ENCODE measurements at places on chromosomes 4 and X. TPM values are rescaled to one million over a fixed set of nuclear protein-coding genes. Genes with fewer than 3 reads are reported as not detected.

The PABPC1L2B gene
- total RNA-seq = not detected

The AIFM1 gene
- 99.9 TPM for total RNA-seq

The BEX2 gene
- total RNA-seq = 8.4 TPM

The H2BW2 gene
- not detected for total RNA-seq

The GABRG1 gene
- total RNA-seq = not detected

The GYPE gene
- total RNA-seq = 0.74 TPM

The SSX3 gene
- not detected for total RNA-seq

The CYLC1 gene
- not detected for total RNA-seq

The QRFPR gene
- total RNA-seq = 0.32 TPM

The DDIT4L gene
- 8.5 TPM for total RNA-seq

The TLR2 gene
- 11.5 TPM for total RNA-seq

DNA sequence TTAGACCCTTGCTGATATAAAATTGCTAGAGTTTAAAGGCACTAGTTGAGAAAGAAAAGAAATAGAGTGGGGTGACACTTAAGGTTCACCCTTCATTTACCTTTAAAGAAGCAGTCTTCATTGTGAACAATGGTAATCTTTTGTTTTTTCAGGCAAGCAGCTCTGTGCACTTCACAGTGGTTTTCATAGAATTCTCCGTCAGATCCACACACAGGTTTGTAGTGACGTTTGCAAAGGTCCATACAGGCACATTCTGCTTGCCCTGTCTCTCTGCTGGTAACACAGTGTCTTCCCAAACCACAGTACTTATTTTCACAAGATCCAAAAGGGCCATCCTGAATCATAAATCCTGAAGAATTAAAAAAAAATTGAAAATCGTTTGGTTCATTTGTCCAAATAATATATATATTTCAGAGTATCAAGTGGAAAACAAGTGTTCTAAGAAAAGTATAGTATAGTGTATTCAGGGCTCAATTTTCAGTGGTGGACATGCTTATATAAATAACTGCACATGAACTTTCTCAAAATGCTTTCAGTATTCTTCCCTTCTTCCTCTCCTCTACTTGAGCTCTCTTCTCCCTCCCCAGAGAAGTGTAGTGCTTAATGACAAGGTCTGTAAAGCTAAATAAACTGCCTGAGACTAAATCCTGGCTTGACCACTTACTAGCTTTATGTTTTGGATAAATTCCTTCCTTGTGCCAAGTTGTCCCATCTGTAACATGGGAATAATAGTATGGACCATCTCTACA, 243.3 kb downstream of the FSTL5 start:
- DNase-seq = no peak

DNA sequence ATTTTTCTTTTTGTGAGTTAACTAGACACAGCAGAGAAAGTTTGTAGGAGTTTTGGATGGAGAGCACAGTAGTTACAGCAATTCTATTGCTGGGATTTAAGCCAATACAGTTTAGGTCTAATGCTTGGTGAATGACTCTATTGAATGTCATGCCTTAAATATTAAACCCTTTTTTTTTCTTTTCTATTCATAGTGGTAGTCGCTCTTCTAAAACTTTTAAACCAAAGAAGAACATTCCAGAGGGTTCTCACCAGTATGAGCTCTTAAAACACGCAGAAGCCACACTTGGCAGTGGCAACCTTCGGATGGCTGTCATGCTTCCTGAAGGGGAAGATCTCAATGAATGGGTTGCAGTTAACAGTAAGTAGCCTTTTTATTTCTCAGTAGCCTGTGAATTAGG, 34.8 kb upstream of the DCK start:
- DNase-seq = no peak

DNA sequence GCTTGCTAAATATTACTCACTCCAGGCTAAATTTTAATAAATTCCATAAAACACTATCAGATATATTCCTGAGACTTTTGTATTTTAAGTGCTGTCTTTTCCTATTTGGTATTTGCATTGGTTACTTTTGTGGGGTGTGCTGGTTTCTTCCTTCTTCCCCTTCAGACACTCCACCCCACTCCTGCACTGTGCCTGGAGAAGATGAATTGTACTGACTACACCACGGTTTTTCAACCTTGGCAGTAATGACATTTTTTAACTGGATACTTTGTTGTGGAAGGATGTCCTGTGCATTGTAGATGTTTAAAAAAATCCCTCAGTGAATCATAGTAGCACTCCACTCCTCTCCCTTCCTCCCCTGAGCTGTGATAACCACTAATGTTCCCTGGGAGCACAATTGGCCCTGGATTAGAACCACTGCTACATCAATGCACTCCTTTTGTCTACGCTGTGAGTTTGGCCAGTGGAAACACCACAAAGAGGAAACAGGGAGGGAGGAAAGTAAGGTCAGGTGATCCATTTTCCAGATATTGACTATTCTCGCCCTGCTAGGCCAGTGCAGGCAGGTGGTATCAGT, 36.3 kb downstream of the SNCA start:
- DNase-seq = no peak

DNA sequence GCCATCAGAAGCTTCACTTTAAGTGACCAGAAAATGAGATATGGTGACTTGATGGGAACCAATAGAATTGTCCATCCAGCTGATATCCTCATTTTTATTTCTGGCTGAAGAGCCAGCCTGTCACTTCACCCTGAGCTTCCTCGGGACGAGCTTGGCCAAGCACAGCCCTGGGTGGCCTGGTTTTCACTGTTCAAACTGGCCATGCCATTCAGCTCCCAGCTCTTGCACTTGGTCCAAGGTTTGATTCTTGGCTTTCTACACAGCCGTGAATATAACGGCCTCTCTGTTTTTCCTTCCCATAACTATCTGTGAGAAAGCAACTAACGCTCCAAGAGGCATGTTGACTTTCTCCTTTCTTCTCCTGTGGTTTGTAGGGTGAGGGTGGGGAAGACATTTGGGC, 71.9 kb downstream of the LIMCH1 start:
- DNase-seq = no peak

DNA sequence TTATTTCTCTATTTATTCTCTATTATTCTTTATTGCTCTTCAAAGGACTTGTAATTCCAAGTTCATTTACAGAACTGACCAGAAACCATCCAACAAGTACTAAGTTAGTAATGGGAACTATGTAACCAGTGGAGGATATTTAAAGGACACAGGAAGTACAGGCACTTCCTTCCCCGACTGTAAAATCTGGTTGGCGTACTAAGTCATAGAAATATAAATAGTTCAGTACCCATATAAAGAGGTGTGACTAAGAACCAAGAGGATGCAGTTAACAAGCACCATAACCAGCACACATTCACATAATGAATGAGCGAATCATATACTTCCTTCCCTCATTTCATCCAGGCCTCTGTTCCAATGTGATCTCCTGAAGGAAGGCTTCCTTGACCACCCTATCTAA, 3.6 kb upstream of the EIF4E start:
- DNase-seq = no peak

- DNase-seq = no peak
These were observed 127.0 kb downstream of the COX18 start for GRCh38 chr4:72942565-72942964.

DNA sequence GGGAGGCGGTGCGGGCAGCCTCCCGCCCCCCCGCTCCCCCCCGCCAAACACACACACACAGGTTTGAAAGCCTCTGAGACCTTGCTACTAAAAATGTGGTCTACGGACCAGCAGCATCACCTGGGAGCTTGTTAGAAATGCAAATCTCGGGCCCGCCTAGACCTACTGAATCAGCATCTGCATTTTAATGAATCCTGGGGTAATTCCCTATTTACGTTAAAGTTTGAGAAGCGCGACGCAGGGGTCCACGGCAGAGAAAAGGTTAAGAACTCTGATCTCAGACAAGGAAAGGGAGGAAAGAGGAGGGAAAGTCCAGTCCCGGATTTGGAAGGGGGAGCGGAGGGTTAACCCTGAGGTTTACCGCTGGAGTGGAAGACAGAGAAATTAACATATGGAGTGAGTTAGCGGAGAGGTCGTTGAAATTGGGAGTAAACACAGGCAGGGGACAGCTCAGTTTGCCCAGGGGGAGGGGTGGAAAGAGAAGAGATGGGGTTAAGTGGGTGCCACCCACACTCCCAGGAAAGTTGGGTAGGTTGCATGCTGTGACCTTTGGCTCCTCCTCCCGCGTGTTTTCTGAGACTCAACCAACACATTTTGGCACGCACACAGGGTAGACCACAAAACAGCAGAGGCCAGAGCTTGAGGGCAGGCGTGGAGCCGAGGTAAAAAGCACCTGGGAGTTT, 483.6 kb downstream of the BCOR start:
- no peak for DNase-seq

DNA sequence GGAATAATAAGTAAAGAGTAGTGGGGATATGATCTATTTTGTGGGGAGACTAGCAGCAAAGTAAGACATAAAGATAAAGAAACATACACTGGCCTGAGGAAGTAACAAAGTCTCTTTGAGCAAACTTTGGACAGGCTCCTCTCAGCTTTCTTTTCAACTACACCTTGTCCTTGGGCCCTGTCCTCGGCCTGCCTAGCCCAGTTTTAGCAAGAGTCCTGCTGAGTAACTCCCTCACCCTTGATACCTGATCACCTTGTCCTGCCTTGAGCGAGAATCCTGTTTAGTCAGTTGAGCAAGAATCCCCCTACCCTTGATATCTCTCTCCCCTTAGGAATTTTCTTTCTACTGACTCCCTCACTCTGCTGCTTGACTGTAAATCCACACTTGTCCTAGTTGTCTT, 11.5 kb downstream of the HNRNPH2 start:
- no peak for DNase-seq

- no peak for DNase-seq
These were observed 40.5 kb downstream of the NFKB1 start for GRCh38 chr4:102541697-102542096.

GRCh38 chr4:121256887-121257466, 92.9 kb upstream of the TNIP3 start:
- DNase-seq = no peak

- no peak for DNase-seq
These were observed 141.5 kb downstream of the RPS6KA6 start for GRCh38 chrX:84046403-84046984.

DNA sequence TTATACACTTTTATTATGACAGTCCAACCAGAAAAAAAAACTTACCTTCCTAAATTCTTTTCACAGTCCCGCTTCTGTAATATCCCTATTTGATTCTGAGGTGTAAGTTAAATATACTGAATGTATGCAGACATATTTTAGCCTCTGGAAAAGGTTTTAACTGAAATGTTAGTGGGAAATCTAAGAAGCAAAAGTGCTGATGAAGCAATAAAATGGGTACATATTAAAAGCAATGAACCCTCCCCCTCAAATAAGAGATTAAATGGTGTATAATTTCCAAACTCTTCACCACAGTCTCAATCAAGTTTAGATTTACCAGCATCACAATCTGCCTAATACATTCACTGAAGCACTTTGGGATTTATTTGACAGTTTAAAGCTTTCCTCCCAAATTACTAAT, 688.3 kb upstream of the DIAPH2 start:
- no peak for DNase-seq

- no peak for DNase-seq
These were observed 61.0 kb downstream of the ENOPH1 start for GRCh38 chr4:82491251-82491960.

- no peak for DNase-seq
These were observed 68.3 kb upstream of the RBPJ start for GRCh38 chr4:26252349-26253025.

DNA sequence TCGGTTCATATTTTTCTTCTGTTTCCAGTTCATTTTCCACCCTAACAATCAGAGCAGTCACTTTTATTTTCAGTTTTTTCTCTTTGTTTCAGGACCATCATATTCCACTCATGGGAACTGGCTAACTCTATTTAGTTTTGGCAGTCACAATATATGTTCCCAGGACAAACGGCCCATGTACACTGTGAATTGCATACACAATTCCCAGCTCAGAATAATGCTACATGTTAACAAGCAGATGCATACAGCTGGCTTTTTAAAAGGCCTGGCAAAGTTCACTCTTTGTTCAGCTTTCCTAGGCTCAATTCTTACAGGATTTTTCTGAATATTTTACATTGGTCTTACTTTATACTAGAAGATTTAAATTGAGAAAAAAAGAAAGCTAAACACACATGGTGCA, 224.9 kb downstream of the ANKRD50 start:
- no peak for DNase-seq

GRCh38 chr4:153189016-153189801, 15.0 kb upstream of the TRIM2 start:
- no peak for DNase-seq

DNA sequence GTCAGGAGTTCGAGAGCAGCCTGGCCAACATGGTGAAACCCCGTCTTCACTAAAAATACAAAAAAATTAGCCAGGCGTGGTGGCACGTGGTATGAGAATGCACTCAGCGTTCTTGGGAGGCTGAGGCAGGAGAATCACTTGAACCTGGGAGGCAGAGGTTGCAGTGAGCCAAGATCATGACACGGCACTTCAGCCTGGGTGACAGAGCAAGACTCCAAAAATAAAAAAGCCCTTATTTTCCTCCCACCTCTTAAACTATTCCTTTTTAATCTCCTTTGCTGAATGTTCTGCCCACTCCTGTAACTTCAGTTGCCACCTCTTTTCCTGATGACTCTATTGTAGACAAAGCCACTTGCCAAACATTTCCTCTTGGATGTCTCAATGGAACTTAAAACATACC, 72.6 kb downstream of the TAF1 start:
- DNase-seq = no peak

- no peak for DNase-seq
These were observed 330.3 kb upstream of the NOCT start for GRCh38 chr4:138685316-138685715.

- DNase-seq = no peak
These were observed 230.5 kb downstream of the IDS start for GRCh38 chrX:149274516-149275105.

GRCh38 chr4:145935253-145936141, 3.1 kb downstream of the ZNF827 start:
- peak; percentile 30 for DNase-seq

DNA sequence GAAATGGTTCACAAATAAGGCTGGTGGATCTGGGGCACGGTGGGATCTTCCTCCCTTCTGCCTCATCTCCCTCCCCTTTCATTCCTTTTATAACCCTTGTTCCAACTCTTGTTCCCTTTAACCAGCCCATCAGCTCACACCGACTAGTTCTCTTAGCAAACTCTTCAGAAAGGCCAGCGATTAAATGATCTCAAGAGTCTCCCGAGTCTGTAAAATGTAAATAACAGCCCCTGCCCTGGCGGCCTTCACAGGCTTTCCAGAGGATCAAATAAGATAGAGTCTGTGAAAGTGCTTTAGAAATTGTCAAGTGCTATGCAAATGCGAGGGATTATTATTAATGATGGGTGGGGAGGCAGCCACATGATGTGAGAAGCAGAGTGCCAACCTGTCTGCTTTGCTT, 27.1 kb downstream of the TSC22D3 start:
- no peak for DNase-seq

DNA sequence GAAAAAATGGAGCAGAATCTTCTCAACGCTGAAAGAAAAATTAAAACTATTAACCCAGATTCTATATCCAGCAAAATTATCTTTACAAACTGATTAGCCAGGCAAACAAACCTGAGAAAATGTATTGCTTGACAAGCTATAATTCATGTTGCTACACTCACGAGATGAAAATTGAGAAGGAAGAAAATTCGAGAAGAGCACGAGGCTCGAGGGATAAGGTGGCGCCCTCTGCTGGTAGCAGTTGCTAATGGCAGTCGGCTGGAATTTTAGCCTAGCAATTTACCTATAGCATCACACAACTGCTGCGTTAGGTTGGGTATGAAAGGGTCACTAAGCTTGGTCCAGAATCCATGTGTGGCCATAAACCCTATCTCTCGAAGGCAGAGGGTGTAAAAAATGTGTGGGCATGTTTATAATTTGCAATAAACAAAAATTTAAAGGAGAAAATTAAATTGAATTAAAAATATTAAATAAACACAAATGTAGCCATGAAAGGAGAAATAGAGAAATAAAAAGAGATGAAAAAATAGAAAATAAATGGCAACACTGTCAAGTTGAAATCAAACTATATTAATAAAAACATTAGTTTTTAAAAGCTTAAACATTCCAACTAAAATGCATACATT, 126.6 kb downstream of the PPP4R3C start:
- DNase-seq = no peak

Measured in left cardiac atrium (tissue), 4 donors.